ENCODE measurements at places on chromosomes 4 and X.

DNA sequence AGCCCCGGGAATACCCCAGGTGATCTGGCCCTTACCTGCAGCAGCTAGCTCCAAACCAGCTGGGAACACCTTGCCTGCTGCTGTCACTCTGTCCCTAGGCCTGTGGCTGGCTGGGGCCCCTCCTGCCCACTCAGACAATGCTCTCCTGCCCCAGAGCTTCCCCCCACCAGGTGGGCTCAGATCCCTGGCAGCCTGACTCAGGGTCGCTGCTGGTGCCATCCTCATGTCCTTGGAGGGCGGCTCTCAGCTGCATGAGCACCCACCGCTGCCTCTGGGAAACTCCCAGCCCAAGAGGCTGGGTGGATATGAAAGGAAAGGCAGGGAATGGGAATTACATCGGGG is 15.8 kb downstream of the C4orf50 start:
- DNase-seq: no peak

DNA sequence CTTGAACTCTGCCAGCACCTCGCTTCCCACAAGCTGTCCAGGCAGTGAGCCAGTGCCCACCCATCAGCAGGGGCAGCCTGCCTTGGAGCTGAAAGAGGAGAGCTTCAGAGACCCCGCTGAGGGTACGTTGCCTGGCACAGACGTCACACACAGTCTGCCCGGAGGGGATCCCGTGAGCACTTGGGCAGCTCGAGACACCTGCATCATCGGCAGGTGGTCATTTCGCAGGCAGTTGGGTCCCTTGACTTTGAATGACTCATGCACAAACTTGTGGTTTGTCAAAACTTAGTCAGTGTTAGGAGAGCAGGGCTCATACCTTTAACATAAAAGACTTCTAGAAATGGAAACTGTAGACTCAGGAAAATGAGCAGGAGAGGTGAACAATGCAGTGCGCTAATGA is 9.9 kb downstream of the TACC3 start:
- no peak for DNase-seq

GRCh38 chr4:126890994-126891393 is 741.8 kb upstream of the INTU start:
- no peak for DNase-seq

DNA sequence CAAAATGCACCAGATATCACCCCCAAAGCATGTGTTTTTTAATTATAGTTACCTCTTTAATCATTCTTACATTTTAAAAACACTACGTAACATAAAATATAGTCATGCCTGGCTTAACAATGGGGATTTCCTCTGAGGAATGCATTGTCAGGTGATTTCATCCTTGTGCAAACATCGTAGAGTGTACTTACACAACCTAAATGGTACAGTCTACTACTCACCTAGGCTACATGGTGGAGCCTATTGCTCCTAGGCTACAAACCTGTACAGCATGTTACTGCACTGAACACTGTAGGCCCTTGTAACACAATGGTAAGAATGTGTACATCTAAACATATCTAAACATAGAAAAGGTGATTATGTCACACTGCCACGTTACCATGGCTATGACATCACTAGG is 208.6 kb downstream of the SPOCK3 start:
- DNase-seq: no peak

GRCh38 chr4:74796631-74797030 is 2.3 kb upstream of the BTC start:
- DNase-seq: no peak

- DNase-seq: no peak
Measured at GRCh38 chrX:101108284-101108683, 10.3 kb downstream of the CENPI start.

DNA sequence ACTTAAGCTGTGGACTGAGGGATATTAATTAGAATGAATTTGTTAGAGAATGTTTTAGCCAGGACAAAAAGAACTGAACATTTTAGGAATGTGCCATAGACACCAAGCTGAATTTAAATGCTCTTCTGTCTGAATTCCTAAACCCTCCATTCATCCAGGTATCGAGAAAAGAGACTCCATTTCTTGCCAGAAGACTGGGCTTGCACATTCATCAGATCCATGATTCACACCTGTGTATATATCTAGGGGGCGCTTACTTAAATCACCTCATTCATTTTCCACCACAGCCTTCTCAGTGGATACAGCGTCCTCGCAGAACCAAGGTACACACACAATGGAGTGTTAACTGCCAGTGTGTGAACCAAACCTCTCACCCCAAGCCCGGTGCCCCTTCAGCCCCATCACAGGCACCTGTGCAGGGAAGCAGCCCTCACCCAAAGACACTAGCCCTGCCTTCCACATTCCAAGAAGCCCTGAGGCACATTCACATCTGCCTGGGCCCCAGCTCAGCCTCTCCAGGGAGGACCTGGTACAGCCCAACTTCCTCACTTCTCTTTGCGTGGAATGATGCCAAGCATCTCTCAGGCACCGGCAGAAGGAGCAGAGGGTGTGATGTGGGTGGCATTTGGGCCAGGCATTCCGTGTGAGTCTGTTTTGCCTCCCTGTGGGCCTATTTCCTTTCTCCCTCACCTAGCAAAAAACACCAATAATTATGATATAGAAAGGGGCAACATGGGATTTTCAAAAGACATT is 35.6 kb upstream of the C1QTNF7 start:
- DNase-seq: no peak

DNA sequence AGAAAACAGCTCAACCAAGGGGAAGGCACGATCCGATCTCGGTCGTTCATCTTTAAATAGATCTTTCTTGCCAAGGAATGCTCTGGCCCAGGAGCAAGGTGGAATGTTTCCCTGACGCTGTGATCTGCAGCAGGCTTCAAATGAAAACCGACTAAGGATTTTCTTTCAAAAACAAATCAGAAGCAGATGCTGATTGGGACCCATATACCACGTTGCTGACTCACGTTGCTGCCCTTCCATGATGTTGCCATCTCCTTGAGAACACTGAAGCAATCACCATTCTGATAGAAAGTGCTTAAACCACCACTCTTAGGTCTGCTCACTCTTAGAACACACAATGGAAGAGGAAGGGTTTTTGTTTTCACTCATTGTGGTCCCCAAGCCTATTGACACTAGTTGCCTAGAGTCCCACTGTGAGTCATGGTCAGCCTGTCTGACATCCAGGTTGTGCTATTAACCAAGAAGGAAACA is 26.1 kb downstream of the LAMTOR3 start:
- DNase-seq: no peak

- no peak for DNase-seq
Measured at GRCh38 chrX:20680998-20681397, 414.3 kb upstream of the RPS6KA3 start.

DNA sequence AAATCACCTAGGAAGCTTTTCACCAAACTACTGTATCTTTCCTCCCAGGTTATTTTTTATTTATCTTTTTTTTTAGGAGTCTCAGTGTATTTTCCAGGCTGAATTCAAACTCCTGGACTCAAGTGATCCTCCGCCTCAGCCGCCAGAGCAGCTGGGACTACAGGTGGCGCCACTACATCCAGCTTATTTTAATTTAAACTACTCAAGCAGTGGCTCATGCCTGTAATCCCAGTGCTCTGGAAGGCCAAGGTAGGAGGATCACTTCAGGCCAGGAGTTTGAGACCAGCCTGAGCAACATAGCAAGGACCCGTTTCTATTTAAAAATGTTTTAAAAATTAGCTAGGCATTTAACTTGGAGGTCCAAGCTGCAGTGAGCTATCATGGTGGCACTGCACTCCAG is 37.8 kb downstream of the LEF1 start:
- DNase-seq: no peak

GRCh38 chr4:164343472-164343976 is 410.4 kb upstream of the SMIM31 start:
- no peak for DNase-seq

DNA sequence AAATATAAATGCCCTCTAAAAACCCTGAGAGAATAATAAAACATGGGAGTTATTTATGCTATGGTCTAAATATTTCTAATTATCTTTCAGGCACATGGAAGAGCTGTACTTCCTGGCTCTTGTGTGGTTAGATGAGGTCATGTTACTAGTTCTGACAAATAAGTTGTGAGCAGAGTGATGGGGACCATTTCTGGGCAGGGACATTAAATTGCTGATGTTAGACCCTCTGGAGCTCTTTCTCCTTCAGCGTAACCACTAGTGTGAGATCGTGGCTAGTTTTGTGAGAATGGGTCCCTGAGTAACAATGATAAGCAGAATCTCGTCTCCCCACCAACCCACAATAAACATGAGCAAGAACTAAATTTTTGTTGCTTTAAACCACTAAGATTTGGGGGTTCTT is 108.0 kb downstream of the MAML3 start:
- no peak for DNase-seq

GRCh38 chrX:139877710-139878414 is 55.0 kb downstream of the ATP11C start:
- DNase-seq: no peak

- no peak for DNase-seq
Measured at GRCh38 chr4:34181311-34181841, 2062.9 kb downstream of the ARAP2 start.

DNA sequence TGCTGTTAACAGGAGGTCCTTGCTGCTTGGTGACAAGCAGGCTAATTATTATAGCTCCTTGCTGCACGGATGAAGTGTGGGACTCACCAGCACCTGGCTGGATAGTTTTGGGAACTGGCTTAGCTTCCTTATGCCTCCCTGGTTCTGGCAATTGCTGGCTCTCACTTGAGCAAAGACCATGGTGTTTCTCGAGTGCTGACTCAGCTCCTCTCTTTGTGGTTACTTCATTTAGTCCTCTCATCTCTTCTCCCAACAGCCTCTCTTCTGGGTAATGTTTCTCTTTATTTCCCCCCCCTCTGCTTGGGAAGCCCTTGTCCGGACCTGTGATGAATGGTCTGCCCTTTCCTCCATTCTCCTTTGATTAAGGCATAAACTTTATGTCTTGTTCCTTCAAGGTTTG is 100.4 kb downstream of the CBLL2 start:
- no peak for DNase-seq

DNA sequence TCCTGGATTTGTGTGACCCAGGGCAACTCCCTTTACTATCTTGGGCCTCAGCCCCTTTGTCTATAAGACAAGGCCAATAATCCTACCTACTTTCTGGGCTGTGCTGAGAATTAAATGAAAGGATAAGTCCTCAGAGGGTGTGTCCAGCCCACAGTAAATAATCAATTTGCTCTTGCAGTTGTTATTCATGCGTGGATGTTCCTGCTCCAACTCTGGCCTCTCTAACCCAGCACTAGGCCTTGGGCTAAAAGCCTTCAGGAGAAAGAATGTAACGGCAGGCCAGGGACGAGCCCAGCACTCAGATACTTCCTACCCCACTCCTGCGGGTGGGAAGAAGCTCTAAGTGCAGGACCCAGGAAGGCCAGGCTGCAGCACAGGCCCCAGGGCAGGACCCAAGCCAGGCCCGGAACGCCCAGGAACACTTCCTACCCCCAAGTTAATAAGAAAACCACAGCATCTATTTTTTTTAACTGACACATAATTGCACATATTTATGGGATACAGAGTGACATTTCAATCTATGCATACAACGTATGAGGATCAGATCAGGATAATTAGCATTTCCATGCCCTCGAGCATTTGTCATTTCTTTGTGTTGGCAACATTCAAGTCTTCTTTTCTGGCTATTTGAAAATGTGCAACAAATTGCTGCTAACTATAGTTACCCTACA is 179.6 kb upstream of the RBPJ start:
- no peak for DNase-seq

- DNase-seq: no peak
Measured at GRCh38 chrX:77936299-77936698, 25.8 kb downstream of the ATP7A start.

DNA sequence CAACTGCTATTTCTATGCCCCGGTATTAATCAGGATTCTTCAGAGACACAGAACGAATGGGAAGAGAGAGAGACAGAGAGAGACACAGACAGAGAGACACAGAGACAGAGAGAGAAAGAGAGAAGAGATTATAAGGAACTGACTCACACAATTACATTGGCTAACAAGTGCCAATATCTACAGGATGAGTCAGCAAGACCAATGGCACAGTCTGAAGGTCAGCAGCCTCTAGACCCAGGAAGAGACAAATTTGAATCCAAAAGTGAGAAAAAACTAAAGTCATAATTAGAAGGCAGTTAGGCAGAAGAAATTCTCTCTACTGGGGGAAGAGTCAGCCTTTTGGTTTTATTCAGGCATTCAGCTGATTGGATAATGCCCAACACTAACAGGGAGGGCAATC is 187.3 kb downstream of the MAB21L2 start:
- no peak for DNase-seq

DNA sequence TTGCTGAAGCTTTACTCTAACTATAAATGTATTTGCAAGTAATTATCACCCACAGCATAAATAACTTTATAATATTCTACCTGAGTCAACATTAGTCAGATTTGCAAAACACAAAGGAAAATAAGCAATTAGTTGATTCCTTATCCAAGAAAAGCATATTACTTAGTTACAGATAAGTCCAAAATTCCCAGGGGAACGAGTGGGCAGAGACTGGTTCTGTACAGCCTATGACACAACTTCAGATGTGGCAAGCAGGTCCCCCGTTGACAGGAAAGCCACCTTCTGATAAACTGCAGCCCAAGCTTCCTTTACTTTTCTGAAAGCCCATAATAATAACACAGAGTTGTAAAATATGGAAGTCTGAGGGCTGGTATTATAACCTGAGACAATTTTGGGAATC is 62.4 kb upstream of the NDP start:
- DNase-seq: no peak

- no peak for DNase-seq
Measured at GRCh38 chr4:94965852-94966251, 208.1 kb downstream of the BMPR1B start.

- no peak for DNase-seq
Measured at GRCh38 chr4:176383273-176384077, 63.7 kb downstream of the SPCS3 start.

GRCh38 chr4:91829531-91829930 is 474.2 kb upstream of the GRID2 start:
- no peak for DNase-seq

DNA sequence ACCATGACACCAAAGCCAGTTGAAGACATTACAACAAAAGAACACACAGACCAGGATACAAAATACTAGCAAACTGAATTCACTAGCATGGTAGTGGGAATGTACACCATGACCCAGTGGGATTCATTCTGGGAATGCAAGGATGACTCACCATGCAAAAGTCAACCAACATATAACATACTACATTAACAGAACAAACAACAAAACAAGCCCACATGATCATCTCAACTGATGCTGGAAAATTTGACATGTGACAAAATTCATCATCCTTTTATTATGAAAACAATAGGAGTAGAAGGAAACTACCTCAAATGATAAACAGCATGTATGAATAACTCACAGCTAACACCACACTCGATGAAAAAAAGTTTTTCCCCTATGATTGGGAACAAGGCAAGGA is 190.2 kb downstream of the DCLK2 start:
- DNase-seq: no peak

DNA sequence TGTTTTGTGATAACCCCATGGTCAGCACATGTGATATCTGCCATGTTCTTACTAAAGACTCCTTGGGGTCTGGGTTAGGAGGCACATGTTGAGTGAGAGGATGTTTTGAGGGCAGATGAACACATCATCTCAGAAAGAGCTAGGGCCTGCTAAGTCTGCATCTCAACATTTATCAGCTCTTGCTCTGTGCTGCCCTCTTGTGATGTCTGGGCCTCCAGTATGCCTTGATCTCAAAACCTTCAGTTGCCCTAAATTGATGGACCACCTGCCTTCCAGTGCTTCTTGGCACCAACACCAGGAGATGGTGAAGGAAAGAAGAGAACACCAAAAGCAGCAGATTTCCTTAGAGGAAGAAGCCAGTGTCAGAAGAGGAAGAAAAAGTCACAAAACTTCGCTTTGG is 22.5 kb downstream of the MID1 start:
- no peak for DNase-seq

Data from activated CD4-positive, alpha-beta T cell treated with anti-CD3 and anti-CD28 coated beads, Interleukin-2, amount 50 U/mL, for 24 hours (primary cell).